ENCODE measurements at places on chromosomes 3 and 15. TPM values are rescaled to one million over a fixed set of nuclear protein-coding genes. Genes with fewer than 3 reads are reported as not detected.
A peak's percentile ranks its signal among the peaks of the same experiment; 100 is the strongest.

DNA sequence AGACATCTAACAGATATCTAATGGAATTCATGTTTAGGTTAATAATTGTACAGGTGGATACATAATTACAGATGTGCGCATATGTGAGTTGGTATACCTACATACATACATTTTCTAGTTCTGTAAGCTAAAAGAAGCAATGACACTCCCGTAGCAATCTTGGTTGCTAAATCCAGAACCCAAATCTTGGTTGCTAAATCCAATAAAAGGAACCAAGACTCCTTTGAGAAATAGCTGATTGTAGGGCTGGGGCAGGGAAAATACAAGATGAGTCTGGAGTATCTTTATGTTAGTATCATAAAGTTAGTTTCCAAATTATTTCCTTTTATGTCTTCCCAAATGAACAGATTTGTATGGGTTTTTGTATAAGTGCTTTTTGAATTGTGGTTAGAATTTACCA, 135.2 kb downstream of the TMCC1 start:
- H3K27ac ChIP-seq: no peak overlapping the region
- no peaks in the 10 kb centered on the region for H3K27me3 ChIP-seq
- H3K4me3 ChIP-seq: no peak overlapping the region
- no peaks in the 10 kb centered on the region for H3K4me1 ChIP-seq
- no peaks in the 10 kb centered on the region for H3K36me3 ChIP-seq

Gene PPP1R14D
- polyA plus RNA-seq: not detected

DNA sequence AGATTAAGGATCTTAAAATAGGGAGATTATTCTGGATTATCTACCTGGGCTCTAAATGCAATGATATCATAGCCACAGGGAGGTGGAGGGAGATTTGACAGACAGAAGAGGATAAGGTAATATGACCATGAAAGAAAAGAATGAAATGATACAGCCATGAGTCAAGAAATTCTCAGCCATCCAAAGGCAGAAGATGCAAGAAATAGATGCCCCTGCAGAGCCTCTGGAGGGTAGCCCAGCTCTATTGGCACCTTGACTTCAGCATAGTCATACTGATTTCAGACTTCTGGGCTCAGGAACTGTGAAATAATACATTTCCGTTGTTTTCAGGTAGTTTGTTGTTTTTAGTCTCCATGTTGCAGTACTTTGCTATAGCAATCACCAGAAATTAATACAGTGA, 31.9 kb upstream of the FOXB1 start:
- no peaks in the 10 kb centered on the region for H3K36me3 ChIP-seq
- H3K4me3 ChIP-seq: no peak overlapping the region
- DNase-seq: no peak
- H3K4me1 ChIP-seq: no peaks in the 10 kb centered on the region
- H3K27ac ChIP-seq: no peak overlapping the region
- H3K27me3 ChIP-seq: peaks cover 4% of the 10 kb centered on the region

GRCh38 chr3:15820911-15821310, 23.1 kb upstream of the ANKRD28 start:
- no peak for DNase-seq
- H3K27me3 ChIP-seq: no peaks in the 10 kb centered on the region
- no peaks in the 10 kb centered on the region for H3K36me3 ChIP-seq
- no peak overlapping the region for H3K27ac ChIP-seq
- no peak overlapping the region for H3K4me3 ChIP-seq

Gene SPINK8
- polyA plus RNA-seq: not detected

Gene ZNF80
- not detected for polyA plus RNA-seq

Gene SNRPN
- 102 TPM for polyA plus RNA-seq

- peak overlapping the region; percentile 97 for H3K27ac ChIP-seq
- H3K4me1 ChIP-seq: peaks cover 86% of the 10 kb centered on the region
- no peaks in the 10 kb centered on the region for H3K27me3 ChIP-seq
- H3K36me3 ChIP-seq: peaks cover 52% of the 10 kb centered on the region
- H3K4me3 ChIP-seq: no peak overlapping the region
Observed at GRCh38 chr3:13854492-13854891, 25.4 kb downstream of the WNT7A start.

Gene B3GNT5
- 66.6 TPM for polyA plus RNA-seq

Gene GPR149
- polyA plus RNA-seq: not detected

DNA sequence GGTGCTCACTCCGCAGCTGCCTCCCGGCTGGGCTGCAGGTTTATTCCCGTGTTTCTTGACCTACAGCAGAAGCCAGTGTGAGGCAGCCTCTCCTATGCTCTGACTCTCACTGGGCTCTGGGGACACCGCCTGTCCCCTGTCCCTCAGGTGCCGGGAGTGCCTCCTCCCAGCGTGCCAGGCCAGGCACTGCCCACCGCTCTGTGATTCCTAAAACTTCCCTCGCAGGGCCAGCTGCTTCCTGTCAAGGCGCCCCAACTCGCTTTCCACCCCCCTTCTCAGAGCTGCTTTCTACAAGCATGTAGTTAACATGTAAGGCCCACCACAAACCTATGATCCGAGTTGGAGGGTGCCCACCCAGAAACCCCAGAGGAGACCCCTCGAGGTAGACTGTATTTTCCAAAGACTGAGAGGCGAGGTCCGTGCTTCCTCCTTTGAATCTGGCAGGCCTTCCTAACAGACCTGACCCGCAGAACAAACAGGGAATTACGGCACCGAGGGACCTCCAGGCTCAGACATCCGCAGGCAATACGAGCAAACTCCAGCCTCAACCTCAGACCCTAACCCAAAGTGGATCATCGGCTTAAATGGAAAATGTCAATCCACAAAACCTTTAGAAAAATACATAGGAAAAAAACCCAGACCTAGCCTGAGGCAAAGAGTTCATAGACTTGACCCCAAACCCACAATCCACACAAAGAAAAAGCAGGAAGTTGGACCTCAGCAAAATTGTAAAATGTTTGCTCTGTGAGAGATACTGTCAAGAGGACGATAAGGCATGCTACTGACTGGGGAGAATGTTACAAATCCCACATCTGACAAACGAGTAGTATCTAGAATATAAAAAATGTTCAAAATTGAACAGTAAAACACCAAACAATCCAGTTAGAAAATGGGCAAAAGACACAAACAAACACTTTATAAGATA, 121.3 kb upstream of the IQSEC1 start:
- peaks cover 12% of the 10 kb centered on the region for H3K27me3 ChIP-seq
- no peak overlapping the region for H3K4me3 ChIP-seq
- no peaks in the 10 kb centered on the region for H3K36me3 ChIP-seq
- DNase-seq: no peak

Gene AADAC
- polyA plus RNA-seq: not detected

GRCh38 chr3:58292866-58293265, 13.2 kb upstream of the RPP14 start:
- no peaks in the 10 kb centered on the region for H3K36me3 ChIP-seq
- DNase-seq: no peak
- no peak overlapping the region for H3K27ac ChIP-seq
- H3K27me3 ChIP-seq: no peaks in the 10 kb centered on the region

Gene NANOGP8
- polyA plus RNA-seq: not detected

DNA sequence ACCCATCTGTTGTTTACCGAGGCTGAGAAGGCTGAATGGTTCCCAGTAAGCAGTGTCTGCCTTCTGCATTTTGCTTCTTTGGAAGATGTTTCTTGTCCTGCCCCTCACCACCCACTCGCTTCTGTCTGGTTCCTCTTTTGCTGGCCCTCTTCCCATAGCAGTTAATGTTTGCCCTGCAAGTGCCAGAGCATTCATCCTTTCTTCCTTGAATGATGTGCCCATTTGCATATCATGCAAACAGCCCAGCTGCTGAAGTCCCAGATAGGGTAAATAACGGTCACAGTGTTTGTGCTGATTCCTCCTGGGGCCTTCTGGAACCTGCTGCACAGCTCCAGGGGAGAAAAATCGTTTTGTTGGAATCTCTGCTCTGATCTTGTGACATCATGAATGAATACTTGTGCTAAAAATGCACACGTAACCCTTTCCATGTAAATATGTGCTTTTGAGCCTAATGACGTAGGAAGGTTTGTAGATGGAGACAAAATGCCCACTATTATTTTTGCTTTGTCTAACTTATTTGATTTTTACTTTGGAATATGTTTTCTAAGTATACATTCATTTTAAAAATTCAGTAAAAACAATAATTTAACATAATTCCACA, 381.0 kb downstream of the SOX2 start:
- H3K36me3 ChIP-seq: no peaks in the 10 kb centered on the region
- H3K27me3 ChIP-seq: no peaks in the 10 kb centered on the region
- H3K4me3 ChIP-seq: no peak overlapping the region
- H3K4me1 ChIP-seq: no peaks in the 10 kb centered on the region
- H3K27ac ChIP-seq: no peak overlapping the region

DNA sequence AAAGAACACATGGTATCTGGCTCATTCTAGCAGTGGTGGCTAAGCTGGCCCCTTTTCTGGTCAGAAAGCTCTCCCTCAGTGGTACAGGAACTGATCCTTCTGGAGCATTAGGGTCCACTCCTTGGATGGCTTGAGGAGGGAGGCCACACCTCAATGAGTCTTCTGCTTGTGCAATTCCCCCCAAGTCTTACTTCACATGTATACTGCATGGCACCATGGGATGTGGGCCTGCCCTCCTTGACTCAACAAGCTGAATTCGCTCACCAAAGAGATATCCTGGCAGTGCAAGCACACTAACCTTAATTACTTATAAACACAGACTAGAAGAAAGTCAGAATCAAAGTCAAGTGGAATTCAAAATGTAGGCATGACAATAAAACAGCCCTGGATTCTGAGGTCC, 133.8 kb upstream of the SLC2A2 start:
- no peak for DNase-seq
- H3K36me3 ChIP-seq: no peaks in the 10 kb centered on the region
- H3K4me1 ChIP-seq: peaks cover 23% of the 10 kb centered on the region
- no peaks in the 10 kb centered on the region for H3K27me3 ChIP-seq

- no peaks in the 10 kb centered on the region for H3K27me3 ChIP-seq
- no peak overlapping the region for H3K27ac ChIP-seq
- H3K4me3 ChIP-seq: no peak overlapping the region
- H3K36me3 ChIP-seq: peaks cover 2% of the 10 kb centered on the region
- peaks cover 5% of the 10 kb centered on the region for H3K4me1 ChIP-seq
Observed at GRCh38 chr3:195240939-195241338, 30.0 kb downstream of the XXYLT1 start.

GRCh38 chr3:119295816-119296726, 1.9 kb downstream of the ARHGAP31 start:
- H3K4me1 ChIP-seq: peaks cover 10% of the 10 kb centered on the region
- H3K36me3 ChIP-seq: no peaks in the 10 kb centered on the region
- H3K4me3 ChIP-seq: no peak overlapping the region
- no peaks in the 10 kb centered on the region for H3K27me3 ChIP-seq
- H3K27ac ChIP-seq: no peak overlapping the region
- DNase-seq: no peak

Gene SQOR
- polyA plus RNA-seq: 140 TPM

DNA sequence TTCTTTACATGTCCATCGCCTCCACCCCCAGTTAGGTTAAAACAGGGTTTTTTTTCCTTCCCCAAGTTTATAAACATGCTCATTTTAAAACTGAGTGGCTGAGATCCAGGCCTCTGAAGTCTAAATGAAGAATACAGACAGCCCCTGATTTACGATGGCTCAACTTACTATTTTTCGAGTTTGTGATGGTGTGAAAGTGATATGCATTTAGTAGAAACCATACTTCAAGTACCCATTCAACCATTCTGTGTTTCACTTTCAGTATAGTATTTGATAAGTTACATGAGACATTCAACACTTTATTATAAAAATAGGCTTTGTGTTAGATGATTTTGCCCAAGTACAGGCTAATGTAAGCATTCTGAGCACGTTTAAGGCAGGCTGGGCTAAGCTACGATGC, 30.5 kb upstream of the GNB5 start:
- H3K4me3 ChIP-seq: no peak overlapping the region
- H3K27ac ChIP-seq: no peak overlapping the region
- H3K27me3 ChIP-seq: no peaks in the 10 kb centered on the region
- H3K36me3 ChIP-seq: no peaks in the 10 kb centered on the region

DNA sequence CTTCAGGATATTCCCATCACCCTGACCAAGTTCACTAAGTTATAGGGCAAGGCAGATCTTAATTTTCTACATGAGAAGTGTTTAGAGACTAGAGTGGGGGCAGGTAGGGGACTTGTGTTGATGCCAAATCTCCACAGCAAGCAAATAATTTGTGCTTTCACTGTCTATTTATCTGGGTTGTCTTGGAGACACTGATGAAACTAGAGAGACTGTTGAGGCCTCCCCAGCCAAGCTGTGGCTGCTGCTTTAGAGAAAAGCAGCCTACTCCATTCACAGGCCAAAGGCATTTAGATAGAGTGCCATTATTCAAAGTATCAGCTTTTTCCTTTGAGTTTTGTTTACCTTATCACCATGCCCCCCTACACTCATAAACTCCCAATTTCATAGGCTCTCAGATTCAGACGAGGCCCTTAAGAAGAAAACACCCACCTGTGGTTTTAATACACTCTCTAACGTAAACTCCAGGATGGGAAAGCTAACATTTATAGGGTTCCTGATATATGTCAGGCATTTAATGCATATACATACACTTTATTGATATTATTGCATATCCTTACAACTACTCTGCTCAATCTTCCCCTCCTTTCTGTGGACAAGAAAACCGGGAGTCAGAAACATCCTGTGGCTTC, 130.4 kb upstream of the FOXB1 start:
- no peaks in the 10 kb centered on the region for H3K4me1 ChIP-seq
- no peak for DNase-seq
- no peaks in the 10 kb centered on the region for H3K36me3 ChIP-seq
- peaks cover 3% of the 10 kb centered on the region for H3K27me3 ChIP-seq
- H3K4me3 ChIP-seq: no peak overlapping the region

DNA sequence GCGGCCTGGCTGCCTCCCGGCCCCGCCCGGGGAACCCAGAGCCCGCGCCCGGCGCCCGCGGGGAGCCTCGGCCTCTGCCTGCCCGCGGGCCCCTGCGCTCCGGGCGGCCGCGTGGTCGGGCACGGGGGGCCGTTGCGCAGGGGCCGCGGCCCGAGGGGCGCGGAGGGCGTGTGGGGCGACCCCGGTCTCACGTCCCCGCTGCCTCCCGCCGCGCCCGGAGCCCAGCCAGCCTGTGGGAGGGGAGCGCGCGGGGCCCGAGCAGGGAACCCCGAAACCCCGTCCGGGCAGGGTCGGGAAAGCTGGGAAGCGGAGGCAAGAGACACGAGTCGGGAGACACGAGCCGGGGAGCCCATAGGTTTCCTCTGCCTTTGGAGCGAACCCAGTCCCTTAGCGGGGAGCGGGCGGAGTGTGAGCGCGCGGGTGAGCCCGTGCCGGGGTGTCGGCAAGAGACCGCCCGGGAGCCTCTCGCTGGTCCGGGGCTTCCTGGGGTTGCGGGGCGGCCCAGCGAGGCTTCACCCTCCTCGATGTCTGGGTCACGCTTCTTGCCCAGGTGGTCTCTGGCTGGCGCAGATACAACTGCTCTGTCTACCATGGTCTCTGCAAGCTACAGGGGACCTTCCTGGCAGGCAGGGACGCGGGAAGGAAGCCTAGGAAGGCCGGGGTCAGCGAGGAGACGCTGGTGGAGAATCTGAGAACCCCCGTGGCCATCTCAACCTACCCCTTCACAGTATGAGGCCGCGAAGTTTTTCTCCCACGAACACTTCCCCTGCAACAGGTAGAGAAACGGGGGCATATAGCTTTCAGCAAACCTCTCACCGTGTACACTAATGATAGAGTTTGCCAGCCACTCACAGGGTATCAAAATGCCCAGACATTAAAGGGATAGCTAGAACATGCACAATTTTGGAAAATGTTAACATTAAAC, 586 bp downstream of the LRRK1 start:
- H3K4me1 ChIP-seq: peaks cover 15% of the 10 kb centered on the region
- no peak for DNase-seq
- H3K36me3 ChIP-seq: peaks cover 5% of the 10 kb centered on the region
- H3K4me3 ChIP-seq: peak overlapping the region; percentile 56
- H3K27me3 ChIP-seq: no peaks in the 10 kb centered on the region

GRCh38 chr3:106120356-106120755, 251.5 kb upstream of the CBLB start:
- no peak overlapping the region for H3K4me3 ChIP-seq
- no peak overlapping the region for H3K27ac ChIP-seq
- no peak for DNase-seq
- no peaks in the 10 kb centered on the region for H3K36me3 ChIP-seq

- H3K36me3 ChIP-seq: no peaks in the 10 kb centered on the region
- no peak overlapping the region for H3K27ac ChIP-seq
- H3K4me1 ChIP-seq: peaks cover 39% of the 10 kb centered on the region
- no peak for DNase-seq
Observed at GRCh38 chr15:31403606-31404005, 77.0 kb downstream of the KLF13 start.
